ENCODE measurements at places on chromosomes 4 and X. TPM values are rescaled to one million over a fixed set of nuclear protein-coding genes. Genes with fewer than 3 reads are reported as not detected.

DNA sequence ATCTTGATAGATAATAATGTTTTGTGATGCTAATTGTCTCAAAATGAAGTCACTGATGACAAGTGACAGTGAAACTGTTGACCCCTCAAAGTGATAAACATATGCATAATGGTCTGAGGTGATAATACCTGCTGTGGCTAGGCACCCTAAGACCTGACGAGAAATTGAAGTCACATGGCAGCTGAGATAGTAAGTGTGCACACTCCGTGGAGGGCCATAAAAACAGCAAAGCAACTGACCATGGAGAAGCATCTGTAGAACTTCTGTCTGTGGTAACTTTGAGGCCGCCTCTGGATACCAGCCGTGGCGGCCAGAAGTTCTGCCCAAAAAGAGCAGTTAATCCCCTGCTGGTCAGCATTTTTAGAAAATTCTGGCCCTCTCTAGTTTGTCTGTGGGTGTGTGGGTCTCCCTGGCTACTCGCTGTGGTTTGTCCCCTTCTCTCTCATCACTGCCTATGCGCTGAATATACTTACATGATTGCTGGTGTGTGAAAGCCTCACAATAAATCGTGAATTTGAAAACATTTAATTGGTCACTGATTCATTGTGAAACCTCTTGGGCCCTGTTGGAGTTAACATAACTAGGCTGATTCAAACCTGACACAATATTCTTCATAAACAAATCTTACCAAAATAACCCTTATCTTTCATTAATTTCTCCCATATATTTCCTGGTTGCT is 50.6 kb downstream of the CCDC149 start:
- no peaks in the 10 kb centered on the region for H3K27me3 ChIP-seq
- no peak for DNase-seq
- H3K27ac ChIP-seq, result no peak overlapping the region
- peaks cover 20% of the 10 kb centered on the region for H3K4me1 ChIP-seq
- H3K4me3 ChIP-seq, result no peak overlapping the region

DNA sequence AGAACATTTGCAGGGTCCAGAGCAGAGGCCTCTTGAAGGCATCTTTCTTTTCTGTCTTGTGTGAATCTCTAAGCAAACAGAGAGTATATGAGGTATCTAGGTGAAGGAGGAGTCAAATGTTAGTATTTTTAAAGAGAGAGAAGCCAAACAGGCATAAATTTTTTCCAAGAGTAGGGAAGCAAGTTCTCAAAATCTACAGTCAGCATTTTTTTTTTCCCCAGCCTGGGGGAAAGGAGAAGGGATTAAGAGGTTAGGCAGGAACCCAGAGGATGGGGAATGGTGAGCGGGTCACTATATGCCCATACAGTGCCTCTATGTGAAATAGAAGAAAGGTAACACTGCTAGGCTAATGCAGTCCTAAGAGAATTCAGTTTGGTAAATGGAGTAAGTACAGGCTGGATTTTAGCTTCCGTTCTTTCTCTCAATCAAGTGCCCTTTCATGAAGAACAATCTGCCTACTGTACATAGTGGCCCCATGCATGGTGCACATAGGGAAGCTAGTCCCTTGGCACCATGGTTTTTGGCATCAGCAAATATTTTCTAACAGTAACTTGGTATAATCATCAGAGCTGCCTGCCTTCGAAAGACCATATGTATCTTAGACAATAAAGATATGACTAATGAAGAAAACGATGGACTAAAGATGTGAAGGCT is 163.1 kb upstream of the MAB21L2 start:
- no peak overlapping the region for H3K4me3 ChIP-seq
- H3K27ac ChIP-seq, result no peak overlapping the region
- H3K36me3 ChIP-seq, result no peaks in the 10 kb centered on the region

- no peak overlapping the region for H3K27ac ChIP-seq
- H3K27me3 ChIP-seq, result no peaks in the 10 kb centered on the region
- no peaks in the 10 kb centered on the region for H3K36me3 ChIP-seq
- DNase-seq, result no peak
- no peaks in the 10 kb centered on the region for H3K4me1 ChIP-seq
- no peak overlapping the region for H3K4me3 ChIP-seq
Observed at GRCh38 chr4:105603158-105603557, 50.7 kb downstream of the ARHGEF38 start.

DNA sequence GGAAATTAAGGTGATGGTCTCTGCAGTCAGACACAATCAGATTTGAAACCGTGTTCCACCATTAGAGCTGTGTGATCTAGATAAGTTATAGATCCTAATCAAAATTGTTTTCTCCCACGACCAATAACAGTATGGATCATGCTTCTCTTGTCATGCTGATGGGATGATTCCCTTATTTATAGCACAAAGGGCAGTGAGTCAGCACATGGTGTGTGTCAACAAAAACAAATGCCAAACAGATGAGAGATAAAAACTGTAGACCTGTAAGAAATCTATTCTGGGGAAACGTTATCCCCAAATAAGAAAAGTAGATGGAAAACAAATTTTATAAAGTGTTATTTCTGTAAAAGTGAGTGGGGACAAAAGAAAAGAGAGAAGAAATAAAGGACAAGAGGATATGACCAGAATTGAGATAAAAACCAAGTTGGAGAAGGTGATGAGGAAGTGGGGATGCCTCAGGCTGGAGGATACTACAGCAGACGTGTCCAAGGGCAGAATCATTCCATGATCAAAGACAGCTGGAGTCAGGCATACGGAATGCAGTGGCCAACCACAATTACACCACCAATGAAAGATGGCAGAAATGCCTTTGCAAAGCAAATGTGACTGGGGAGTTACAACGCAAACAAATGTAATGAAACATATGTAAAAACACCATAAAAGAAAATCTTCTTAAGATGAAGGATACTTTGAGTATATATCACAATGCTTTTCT is 377.8 kb upstream of the PRKX start:
- no peak for DNase-seq
- H3K27me3 ChIP-seq, result no peaks in the 10 kb centered on the region
- H3K27ac ChIP-seq, result no peak overlapping the region
- H3K36me3 ChIP-seq, result no peaks in the 10 kb centered on the region

Gene GRK4
- total RNA-seq, result 9.6 TPM

DNA sequence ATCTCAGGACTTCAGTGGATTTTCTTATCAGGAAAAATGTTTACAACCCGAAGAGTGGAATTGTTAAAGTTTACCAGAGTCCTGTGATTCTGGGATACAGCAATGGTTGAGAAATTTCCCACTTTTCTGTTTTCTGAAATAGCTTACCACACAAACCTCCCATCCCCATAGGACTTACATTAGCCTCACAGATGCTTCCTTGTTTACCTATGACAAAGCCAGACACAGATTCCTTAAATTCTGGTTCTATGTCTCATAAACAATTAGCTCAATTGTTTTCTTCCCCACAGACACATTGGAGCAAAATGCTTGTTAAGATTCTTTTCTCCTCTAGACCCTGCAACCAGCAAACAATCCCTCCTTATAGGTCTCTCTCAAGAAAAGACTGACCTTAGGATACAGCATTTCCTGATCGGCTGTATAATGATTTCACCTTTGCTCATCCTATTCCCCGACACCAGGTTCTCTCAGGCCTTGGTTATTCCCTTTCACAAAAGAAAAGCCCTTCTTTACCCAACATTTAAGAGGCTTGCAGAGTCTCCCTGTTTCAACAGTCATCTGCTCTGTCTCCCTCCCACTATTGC is 886.2 kb downstream of the ARAP2 start:
- DNase-seq, result no peak
- H3K36me3 ChIP-seq, result no peaks in the 10 kb centered on the region
- H3K27ac ChIP-seq, result no peak overlapping the region
- H3K4me1 ChIP-seq, result no peaks in the 10 kb centered on the region

- no peak overlapping the region for H3K4me3 ChIP-seq
- no peaks in the 10 kb centered on the region for H3K27me3 ChIP-seq
- no peak for DNase-seq
- H3K27ac ChIP-seq, result no peak overlapping the region
- H3K36me3 ChIP-seq, result peaks cover 81% of the 10 kb centered on the region
Observed at GRCh38 chr4:37844204-37844603, 17.7 kb downstream of the PGM2 start.

Gene ZIC3
- not detected for total RNA-seq

Gene PNMA3
- total RNA-seq, result 0.30 TPM

GRCh38 chr4:102585329-102585728 is 84.2 kb downstream of the NFKB1 start:
- H3K27ac ChIP-seq, result no peak overlapping the region
- no peaks in the 10 kb centered on the region for H3K4me1 ChIP-seq
- no peaks in the 10 kb centered on the region for H3K36me3 ChIP-seq
- H3K4me3 ChIP-seq, result no peak overlapping the region

- no peaks in the 10 kb centered on the region for H3K4me1 ChIP-seq
- H3K36me3 ChIP-seq, result no peaks in the 10 kb centered on the region
- H3K4me3 ChIP-seq, result no peak overlapping the region
- DNase-seq, result no peak
Observed at GRCh38 chrX:63959975-63960374, 175.0 kb upstream of the ARHGEF9 start.

Gene ARHGAP6
- 45.7 TPM for total RNA-seq

DNA sequence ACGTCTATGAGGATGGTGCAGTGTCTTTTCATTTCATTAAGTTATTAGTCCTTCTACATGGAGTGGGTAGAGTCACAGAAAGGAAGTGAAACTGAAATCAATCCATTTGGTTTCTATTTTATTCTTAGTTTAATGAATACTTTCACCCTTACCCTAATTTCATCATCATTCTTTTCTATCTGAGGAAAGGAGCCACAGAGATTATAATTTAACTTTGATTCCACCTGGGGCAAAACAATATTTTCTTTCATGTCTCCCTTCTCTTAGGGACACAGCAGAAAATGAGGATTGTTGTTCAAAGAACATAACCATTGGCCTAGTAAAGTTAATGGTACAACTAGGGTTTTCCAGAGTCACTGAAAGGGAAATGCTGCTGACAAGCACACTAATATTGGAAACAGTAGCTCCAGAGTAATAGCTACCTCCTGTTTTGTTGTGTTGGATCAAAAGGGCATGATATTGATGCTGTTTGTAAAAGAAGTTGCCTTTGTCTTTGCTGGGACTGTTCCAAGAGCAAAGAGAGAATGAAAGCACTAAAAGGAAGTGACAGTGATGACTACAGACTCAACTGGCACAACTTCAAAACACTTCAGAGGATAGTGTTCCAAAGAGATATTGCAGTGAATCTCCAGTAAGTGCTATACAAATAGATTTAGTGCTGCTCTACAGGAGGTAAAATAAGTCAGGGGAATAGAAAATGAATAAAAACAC is 247.1 kb upstream of the PITX2 start:
- H3K27ac ChIP-seq, result no peak overlapping the region
- H3K27me3 ChIP-seq, result no peaks in the 10 kb centered on the region
- no peaks in the 10 kb centered on the region for H3K36me3 ChIP-seq

GRCh38 chrX:77505227-77505626 is 58.0 kb downstream of the FGF16 start:
- DNase-seq, result no peak
- no peak overlapping the region for H3K27ac ChIP-seq
- H3K27me3 ChIP-seq, result no peaks in the 10 kb centered on the region
- H3K4me1 ChIP-seq, result no peaks in the 10 kb centered on the region
- H3K36me3 ChIP-seq, result no peaks in the 10 kb centered on the region
- no peak overlapping the region for H3K4me3 ChIP-seq

DNA sequence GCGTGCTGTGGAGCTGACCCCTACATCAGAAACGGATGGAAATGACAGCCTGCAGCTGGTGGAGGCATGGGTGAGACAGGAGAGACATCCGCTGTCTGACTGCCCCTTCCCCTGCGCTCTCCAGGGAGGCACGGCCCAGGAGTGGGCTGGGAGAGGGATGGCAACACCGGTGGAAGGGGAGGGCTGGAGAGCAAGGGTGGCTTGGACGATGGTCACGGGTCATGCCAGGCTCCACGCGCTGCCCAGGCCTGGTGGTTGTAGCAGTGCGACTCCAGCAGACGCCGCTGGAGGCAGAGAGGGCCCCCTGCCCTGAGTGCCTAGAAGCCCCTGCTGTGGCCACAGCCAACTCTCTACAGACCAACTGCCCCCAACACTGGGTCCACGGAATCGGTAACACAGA is 47.9 kb downstream of the GAK start:
- no peak overlapping the region for H3K4me3 ChIP-seq
- DNase-seq, result no peak
- no peaks in the 10 kb centered on the region for H3K27me3 ChIP-seq
- no peak overlapping the region for H3K27ac ChIP-seq
- no peaks in the 10 kb centered on the region for H3K4me1 ChIP-seq

- no peak for DNase-seq
- H3K4me1 ChIP-seq, result no peaks in the 10 kb centered on the region
- H3K27me3 ChIP-seq, result no peaks in the 10 kb centered on the region
- H3K4me3 ChIP-seq, result no peak overlapping the region
- no peak overlapping the region for H3K27ac ChIP-seq
Observed at GRCh38 chr4:138501614-138502013, 259.5 kb upstream of the SLC7A11 start.

DNA sequence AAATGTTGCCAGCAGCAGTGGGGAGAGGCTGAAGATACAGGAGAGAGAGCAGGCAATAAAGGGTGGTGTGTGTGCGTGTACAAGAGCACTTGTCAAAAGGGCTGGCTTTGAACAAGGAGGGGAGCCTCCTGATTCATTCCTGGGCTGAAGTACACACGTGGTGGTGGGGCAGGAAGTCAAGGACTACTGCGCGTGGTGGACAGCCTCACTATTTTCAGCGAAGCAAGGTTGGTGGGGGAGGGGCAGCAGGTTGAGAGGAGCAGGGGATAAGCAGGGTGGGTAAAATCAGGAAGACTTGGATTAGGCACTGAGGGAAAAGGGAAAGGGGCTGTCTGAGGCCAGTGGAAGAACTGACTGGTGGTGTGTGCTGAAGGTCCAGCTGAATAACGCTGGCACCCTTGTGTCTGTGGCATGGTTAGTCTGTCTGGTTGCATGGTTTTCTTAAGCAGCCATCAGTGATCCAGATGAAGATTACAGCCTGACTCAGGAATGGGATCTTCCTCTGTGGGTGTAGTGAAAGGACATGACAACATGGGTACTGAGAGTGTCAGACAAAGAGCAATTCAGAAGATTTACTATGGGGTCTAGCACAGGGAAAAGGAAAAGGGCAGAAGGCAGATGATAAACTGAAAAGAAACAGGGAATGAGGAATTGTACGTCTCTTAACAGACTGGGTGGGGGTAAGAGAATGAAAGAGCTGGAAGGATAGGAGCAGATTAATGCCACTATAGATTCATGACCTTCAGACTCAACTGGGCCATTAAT is 149.8 kb downstream of the CHM start:
- H3K27ac ChIP-seq, result no peak overlapping the region
- no peak for DNase-seq
- peaks cover 5% of the 10 kb centered on the region for H3K27me3 ChIP-seq
- H3K4me3 ChIP-seq, result no peak overlapping the region

Gene BANK1
- total RNA-seq, result 4.5 TPM

All from tibial nerve (tissue), 4 donors.